ENCODE measurements at places on chromosomes 6 and 20. TPM values are rescaled to one million over a fixed set of nuclear protein-coding genes. Genes with fewer than 3 reads are reported as not detected.

Gene OPRL1
- polyA plus RNA-seq, result 0.81 TPM

Gene BTNL2
- polyA plus RNA-seq, result 0.18 TPM

Gene CST7
- polyA plus RNA-seq, result 1.9 TPM

Gene ASIP
- polyA plus RNA-seq, result 0.27 TPM

Gene ARFGEF3
- 7.3 TPM for polyA plus RNA-seq
